Spinal cord (tissue), 10 donors: ENCODE measurements at places on chromosomes 1 and 21.
A peak's percentile ranks its signal among the peaks of the same experiment; 100 is the strongest.

- H3K4me3 ChIP-seq = no peak overlapping the region
- H3K36me3 ChIP-seq = no peaks in the 10 kb centered on the region
- H3K27ac ChIP-seq = no peak overlapping the region
- H3K4me1 ChIP-seq = no peaks in the 10 kb centered on the region
Observed at GRCh38 chr1:241591736-241592135, 48.4 kb downstream of the CHML start.

GRCh38 chr21:34989337-34990151, 59.6 kb downstream of the RUNX1 start:
- H3K4me3 ChIP-seq = no peak overlapping the region
- no peak overlapping the region for H3K27ac ChIP-seq
- no peak for DNase-seq

DNA sequence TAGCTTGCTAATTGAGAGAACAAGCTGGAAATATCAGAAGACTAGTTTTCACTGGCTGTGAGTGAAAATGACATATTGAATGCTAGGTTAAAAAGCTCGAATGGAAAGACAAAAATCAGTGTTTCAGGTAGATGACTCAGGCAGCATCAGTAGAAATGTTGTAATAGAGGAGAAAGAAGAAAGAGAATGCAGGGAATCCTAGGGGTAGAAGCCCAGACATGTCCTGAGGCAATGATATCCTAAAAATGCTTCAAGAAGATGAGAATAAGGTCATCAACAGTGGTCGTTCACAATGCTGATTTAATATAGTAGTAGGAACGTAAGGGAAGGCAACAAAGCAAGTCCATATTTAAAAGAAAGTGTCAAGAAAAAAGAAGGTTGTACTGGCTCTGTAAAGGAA, 96.7 kb upstream of the HP1BP3 start:
- H3K27ac ChIP-seq = no peak overlapping the region
- no peaks in the 10 kb centered on the region for H3K4me1 ChIP-seq
- H3K36me3 ChIP-seq = peaks cover 24% of the 10 kb centered on the region

DNA sequence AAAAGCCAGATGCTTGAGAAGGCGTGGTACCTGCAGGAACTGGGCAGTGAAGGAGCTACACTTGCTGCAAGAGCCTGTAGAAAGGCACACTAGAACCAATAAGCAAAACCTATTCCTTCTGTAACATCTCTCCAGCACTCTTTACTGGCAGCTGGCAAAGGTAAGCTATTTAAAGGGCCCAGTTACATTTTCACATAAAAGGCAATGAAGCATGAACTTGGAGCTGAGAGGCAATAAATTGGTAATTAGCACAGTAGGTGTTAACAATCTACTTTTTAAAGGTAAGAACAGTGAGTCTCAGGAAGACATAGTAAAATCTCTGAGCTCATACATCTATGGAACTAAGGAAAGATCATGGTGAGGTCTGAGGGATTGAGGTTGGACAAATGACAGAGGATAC, 167.1 kb upstream of the OLFM3 start:
- no peaks in the 10 kb centered on the region for H3K4me1 ChIP-seq
- no peak overlapping the region for H3K4me3 ChIP-seq
- DNase-seq = no peak
- no peaks in the 10 kb centered on the region for H3K36me3 ChIP-seq
- H3K27me3 ChIP-seq = no peaks in the 10 kb centered on the region

DNA sequence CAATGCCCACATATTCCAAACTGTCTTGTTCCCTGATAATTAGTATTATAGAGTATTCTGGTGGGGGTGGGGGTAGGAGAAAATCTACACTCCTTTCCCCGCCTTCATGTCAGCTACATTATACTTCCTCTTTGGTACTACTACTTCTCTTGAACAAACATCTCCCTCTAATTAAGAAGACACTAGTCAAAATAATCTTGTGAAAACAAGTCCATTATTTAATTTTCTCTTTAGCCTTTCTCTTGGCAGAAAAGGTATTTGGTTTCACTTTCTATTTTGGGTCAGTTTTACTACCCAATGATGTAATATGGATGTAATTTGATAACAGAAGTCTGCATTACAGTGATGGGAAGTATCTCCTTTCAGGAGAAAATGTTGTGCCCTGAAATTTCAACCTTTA, 22.5 kb downstream of the NTMT2 start:
- H3K4me3 ChIP-seq = no peak overlapping the region
- H3K27ac ChIP-seq = no peak overlapping the region
- H3K4me1 ChIP-seq = no peaks in the 10 kb centered on the region
- no peak for DNase-seq

GRCh38 chr1:204650911-204651570, 34.5 kb downstream of the LRRN2 start:
- no peaks in the 10 kb centered on the region for H3K27me3 ChIP-seq
- H3K4me1 ChIP-seq = peaks cover 39% of the 10 kb centered on the region
- no peak overlapping the region for H3K27ac ChIP-seq
- H3K4me3 ChIP-seq = no peak overlapping the region
- peak; percentile 62 for DNase-seq
- no peaks in the 10 kb centered on the region for H3K36me3 ChIP-seq

- H3K27ac ChIP-seq = no peak overlapping the region
- no peaks in the 10 kb centered on the region for H3K4me1 ChIP-seq
- no peak for DNase-seq
- H3K36me3 ChIP-seq = no peaks in the 10 kb centered on the region
- no peaks in the 10 kb centered on the region for H3K27me3 ChIP-seq
Observed at GRCh38 chr21:25509862-25510261, 97.4 kb downstream of the MRPL39 start.

- no peaks in the 10 kb centered on the region for H3K27me3 ChIP-seq
- H3K4me1 ChIP-seq = peaks cover 2% of the 10 kb centered on the region
- H3K36me3 ChIP-seq = no peaks in the 10 kb centered on the region
- no peak for DNase-seq
- no peak overlapping the region for H3K4me3 ChIP-seq
- H3K27ac ChIP-seq = no peak overlapping the region
Observed at GRCh38 chr21:44598061-44598460, 2.3 kb upstream of the KRTAP10-7 start.

- peaks cover 51% of the 10 kb centered on the region for H3K36me3 ChIP-seq
- peaks cover 12% of the 10 kb centered on the region for H3K4me1 ChIP-seq
- no peak for DNase-seq
- H3K27me3 ChIP-seq = no peaks in the 10 kb centered on the region
Observed at GRCh38 chr1:227780101-227781044, 35.1 kb upstream of the PRSS38 start.

- DNase-seq = peak; percentile 85
- H3K27me3 ChIP-seq = peaks cover 6% of the 10 kb centered on the region
- H3K4me1 ChIP-seq = peaks cover 13% of the 10 kb centered on the region
- H3K36me3 ChIP-seq = no peaks in the 10 kb centered on the region
Observed at GRCh38 chr1:209875515-209875914, 47.7 kb downstream of the UTP25 start.

DNA sequence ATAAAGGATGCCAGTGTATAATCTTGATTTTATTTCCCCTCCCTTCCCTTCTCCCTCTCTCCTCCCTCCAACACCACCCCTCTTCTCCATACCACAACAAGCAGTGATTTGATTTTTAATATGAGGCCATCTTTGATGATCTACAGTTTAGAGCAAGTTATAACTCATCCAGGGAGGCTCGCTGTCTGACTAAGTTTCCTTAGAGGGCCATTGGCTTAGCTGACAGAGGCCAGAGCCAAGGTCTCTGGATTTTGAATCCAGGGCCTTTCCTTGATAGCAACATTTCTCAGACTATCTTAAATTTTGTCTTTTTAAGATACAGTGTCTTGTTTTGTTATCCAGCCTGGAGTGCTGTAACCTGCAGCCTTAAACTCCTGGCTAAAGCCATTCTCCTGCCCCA, 431.0 kb upstream of the USP24 start:
- H3K4me3 ChIP-seq = no peak overlapping the region
- no peaks in the 10 kb centered on the region for H3K36me3 ChIP-seq
- H3K27ac ChIP-seq = no peak overlapping the region
- peaks cover 3% of the 10 kb centered on the region for H3K4me1 ChIP-seq
- no peak for DNase-seq

DNA sequence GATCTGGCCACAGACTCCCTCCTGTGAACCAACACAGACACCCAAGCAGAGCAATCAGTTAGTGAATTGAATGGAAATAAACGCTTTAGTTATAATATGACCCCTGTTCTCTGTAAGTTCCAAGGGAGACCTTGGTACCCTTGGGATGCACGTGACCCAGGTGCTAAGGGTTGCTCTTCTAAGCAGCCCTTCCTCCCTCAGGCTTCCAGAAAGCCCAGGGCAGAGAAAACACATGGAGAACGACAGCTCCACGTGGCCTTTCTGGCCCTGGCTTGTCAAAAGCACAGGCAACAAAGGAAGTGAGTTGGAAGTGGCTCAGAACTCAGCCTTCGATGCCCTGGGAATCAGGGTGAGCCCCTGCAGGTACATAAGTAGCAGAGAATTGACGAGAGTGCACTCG, 57.4 kb downstream of the LACTBL1 start:
- no peak for DNase-seq
- H3K4me1 ChIP-seq = peaks cover 40% of the 10 kb centered on the region
- no peaks in the 10 kb centered on the region for H3K27me3 ChIP-seq
- H3K4me3 ChIP-seq = no peak overlapping the region
- H3K27ac ChIP-seq = no peak overlapping the region

GRCh38 chr1:214584805-214585766, 17.9 kb upstream of the CENPF start:
- H3K4me1 ChIP-seq = no peaks in the 10 kb centered on the region
- H3K27ac ChIP-seq = no peak overlapping the region
- H3K36me3 ChIP-seq = no peaks in the 10 kb centered on the region
- no peaks in the 10 kb centered on the region for H3K27me3 ChIP-seq
- DNase-seq = peak; percentile 4
- H3K4me3 ChIP-seq = no peak overlapping the region

DNA sequence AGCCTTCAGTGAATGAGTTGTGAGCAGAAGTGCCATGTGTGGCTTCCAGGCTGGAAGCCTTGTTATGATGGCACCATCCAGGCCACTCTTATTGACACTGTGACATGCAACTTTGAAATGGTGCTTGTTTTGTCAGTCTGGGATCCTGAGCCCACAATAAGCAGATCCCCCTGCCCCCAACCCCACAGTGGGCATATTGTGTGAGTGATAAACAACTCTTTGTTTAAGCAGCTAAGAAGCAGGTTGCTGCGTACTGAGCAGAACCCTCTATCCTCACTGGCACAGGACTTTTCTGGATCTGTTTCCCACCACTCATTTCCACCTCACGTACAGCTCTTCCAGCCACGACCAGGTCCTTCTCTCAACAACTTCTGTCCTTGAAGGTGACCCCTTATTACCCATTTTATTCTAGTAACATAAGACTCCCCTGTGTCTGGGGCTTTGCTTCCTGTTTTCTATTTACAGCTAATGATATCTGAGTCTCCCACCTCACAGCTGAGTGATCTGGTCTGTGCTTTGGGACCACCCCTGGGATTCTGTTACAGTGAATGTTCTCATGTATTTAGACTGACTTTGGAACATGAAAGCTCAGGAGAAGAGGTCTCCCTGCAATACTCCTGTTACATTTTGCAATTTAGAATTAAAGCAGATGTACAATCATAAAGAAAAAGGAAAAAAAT, 375.5 kb downstream of the PCP4 start:
- H3K27me3 ChIP-seq = no peaks in the 10 kb centered on the region
- H3K27ac ChIP-seq = no peak overlapping the region
- no peak overlapping the region for H3K4me3 ChIP-seq
- DNase-seq = peak; percentile 46

DNA sequence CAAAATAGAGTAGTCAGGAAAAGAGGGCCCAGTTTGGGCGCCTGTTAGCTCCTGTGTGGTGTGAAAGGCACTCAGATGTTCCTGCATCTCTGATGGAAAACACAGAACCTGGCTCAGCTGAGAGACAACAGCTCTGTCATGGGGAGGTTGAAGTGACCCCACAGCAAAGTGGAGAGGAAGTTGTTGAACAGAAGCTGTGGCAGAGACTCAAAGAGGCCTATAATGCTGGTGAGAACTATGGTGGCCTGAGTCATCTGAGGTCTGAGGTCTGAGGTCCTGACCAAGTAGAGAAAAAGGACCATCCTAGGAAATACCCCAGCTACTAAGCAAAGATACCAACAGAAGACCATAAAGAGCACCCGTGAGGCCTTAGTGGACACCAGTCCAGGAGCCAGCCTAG, 45.6 kb upstream of the JAK1 start:
- H3K27me3 ChIP-seq = no peaks in the 10 kb centered on the region
- H3K27ac ChIP-seq = no peak overlapping the region
- no peaks in the 10 kb centered on the region for H3K36me3 ChIP-seq
- H3K4me3 ChIP-seq = no peak overlapping the region
- no peak for DNase-seq
- no peaks in the 10 kb centered on the region for H3K4me1 ChIP-seq

DNA sequence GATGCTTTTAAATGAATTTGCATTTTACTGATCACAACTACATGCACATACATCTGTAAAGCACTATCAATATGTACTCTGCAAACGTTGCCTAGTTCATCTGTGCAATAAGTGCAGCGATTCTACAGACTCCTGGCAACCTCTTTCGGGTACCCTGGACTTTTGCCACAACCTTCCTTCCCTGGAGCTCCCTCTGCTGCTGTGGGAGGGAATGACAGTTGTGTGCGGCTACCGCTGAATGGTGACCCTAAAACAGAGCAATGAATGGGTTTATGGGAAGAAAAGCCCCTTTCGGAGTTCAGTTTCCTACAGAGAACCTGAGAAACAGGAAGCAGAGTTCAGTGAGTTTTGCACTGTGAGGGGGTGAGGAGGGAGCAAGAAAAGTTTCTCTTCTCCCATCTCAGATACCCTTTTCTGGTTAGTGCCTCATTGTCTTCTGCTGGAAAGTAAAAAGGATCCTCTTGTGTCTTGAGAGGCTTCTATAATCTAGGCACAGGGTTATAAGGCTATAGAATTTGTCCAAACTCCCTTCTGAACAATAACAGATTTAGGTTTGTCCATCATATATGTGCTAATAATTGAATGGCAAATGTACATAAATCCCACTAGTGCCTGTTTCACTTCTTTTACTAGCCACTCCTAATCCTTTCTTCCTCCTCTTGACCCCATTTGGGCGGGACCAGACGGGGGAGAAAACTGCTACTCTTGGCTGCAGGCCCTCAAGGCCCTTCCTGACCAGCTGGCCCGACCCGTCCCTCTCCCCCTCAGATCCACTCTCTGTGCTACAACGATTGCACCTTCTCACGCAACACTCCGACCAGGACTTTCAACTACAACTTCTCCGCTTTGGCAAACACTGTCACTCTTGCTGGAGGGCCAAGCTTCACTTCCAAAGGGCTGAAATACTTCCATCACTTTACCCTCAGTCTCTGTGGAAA, 19.8 kb upstream of the SARS1 start:
- no peaks in the 10 kb centered on the region for H3K4me1 ChIP-seq
- H3K36me3 ChIP-seq = peaks cover 19% of the 10 kb centered on the region
- no peak overlapping the region for H3K27ac ChIP-seq
- no peak overlapping the region for H3K4me3 ChIP-seq

DNA sequence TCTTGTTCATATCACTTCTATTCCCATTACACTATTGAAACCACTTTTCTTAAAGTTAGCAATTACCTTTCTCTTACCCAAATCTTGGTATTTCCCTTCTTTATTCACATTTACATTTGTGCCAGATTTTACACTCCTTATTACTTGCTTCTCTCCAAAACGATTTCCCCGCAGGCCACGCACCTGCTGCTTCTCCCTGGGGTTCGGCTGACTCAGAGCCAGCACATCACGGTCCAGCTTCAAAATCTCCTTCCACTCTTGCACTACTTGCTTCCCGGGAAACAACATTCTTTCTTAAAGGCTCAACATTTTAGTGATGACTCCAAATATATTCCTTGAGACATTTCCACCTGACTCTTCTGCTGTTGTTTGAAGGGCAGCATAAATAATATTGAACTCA, 20.7 kb downstream of the LHX9 start:
- H3K36me3 ChIP-seq = no peaks in the 10 kb centered on the region
- H3K4me1 ChIP-seq = no peaks in the 10 kb centered on the region
- H3K27me3 ChIP-seq = no peaks in the 10 kb centered on the region
- no peak for DNase-seq
- no peak overlapping the region for H3K27ac ChIP-seq
- no peak overlapping the region for H3K4me3 ChIP-seq
